Cerebellar nuclear complex (tissue), 1 donor: ENCODE measurements at places on chromosomes 1 and 21.

DNA sequence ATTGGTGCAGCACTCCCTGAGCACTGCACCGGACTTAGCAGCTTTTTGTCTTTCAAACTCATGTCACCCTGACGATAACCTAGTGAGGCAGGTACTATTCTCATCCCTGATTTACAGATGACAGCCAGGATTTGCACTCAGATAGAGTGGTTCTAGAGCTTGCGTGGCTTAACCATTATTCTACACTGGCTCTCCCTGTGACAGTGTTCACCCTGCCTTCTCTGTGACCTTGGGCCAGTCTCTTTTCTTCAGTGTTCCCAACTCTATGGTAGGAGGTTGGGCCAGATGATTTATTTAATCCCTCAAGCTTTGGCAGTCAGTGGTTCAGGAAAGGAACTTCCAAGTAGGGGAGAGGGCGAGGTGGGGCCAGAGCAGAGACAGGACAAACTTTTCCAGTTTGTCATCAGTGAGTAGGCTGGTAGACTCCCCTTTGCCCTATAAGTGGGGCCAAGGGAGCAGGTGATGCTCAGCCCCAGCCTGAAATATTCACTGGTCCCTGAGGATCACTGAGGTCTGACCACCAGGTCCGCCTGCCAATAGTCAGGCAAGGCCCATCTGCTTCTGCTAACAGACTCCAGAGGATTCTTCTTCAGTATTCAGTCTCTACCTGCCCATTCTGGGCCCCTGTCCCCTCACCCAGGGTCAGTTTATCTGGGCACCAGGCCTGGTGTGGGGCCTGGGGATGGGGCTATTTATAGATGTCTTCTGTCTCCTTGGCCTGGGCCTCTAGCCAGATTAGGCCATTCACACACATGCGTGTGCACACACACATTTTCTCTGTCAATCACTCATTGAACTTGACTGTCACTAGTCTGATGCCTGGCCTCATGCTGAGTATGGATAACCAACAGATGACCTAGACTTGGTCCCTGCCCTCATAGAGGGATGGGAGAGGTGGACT lies 8.8 kb upstream of the FABP3 start:
- DNase-seq = no peak

- DNase-seq = no peak
Measured at GRCh38 chr1:28682840-28683239, 14.3 kb downstream of the GMEB1 start.

GRCh38 chr1:206930210-206930798 lies 8.6 kb upstream of the FCMR start:
- no peak for DNase-seq

GRCh38 chr1:119768778-119769177 lies at the start of gene HMGCS2:
Gene HMGCS2, minus strand, starts transcription at chr1:119768905. Its CDS starts 61 bp downstream, at chr1:119768844.
- DNase-seq = no peak

- no peak for DNase-seq
Measured at GRCh38 chr1:64111787-64112186, 91.6 kb upstream of the UBE2U start.

DNA sequence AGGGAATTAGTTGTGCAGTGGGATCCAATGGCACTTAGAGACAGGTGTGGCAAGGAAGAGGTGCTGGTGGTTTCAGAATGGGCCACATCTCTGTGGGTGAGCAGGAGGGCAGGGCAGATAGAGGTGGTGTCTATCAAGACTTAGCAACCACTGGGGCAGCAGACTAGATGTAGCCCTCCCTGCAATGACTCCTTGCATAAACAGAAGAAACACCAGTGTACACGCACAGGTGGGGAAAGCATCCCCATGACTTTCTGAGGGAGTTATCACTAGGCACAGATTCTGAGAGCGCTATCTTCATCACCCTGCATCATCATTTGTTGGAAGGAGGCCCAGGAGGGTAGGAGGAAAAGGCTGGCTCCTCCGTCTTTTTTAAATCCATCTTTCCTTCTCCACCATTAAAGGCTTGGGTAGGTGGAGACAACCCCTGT lies 58.4 kb downstream of the PLXNA2 start:
- DNase-seq = no peak

DNA sequence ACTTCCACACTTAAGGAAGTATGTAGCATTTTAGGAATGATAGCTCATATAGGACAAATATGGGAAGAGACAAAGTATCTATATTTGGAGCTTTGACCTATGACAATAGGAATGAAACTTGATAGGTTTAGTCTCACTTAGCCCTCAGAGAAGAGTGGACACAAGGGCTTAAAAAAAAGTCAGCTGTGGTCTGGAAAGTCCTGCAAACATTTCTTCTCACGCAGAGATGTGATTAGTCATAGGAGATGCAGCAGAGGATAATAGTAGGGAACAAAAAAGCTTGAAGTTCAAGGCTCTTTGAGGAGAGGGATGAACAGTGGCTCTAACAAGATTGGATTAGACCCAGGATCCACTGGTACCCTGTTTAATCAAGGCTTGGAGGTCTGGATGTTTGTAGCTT lies 14.8 kb upstream of the RNF220 start:
- DNase-seq = no peak

DNA sequence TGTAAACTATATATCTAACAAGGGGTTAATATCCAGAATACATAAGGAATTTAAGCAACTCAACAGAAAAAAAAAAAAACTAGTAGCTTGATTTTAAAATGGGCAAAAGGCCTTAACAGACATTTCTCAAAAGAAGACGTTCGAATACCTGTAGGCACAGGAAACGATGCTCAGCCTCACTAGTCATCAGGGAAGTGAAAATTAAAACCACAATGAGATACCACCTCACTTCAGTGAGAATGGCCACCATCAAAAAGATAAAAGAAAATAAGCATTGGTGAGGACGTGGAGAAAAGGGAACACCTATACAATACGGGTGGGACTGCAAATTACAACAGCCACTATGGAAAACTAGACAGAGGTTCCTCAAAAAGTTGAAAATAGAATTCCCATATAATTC lies 37.3 kb downstream of the NPHP4 start:
- no peak for DNase-seq

GRCh38 chr1:203512848-203513584 lies 19.1 kb downstream of the OPTC start:
- no peak for DNase-seq

GRCh38 chr1:223811634-223812101 lies 34.1 kb downstream of the TP53BP2 start:
- no peak for DNase-seq

DNA sequence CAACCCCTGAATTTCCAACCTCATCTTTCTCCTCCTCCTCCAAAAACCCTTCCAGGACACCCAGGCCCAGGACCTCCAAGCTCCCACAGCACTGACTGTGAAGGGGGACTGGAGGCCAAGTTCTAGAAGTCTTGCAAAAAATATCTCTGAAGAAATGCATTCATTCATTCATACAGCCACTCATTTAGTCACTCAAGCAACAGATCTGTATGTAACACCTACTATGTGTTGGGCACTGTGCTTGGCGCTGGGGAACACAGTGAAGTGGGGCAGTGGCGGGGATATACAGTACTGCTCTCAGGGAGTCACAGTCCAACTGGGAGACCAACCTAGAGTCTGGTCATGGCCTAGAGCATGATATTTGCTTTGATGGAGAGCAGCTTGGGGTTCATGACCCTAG lies 15.3 kb upstream of the TNFRSF1B start:
- DNase-seq = no peak

DNA sequence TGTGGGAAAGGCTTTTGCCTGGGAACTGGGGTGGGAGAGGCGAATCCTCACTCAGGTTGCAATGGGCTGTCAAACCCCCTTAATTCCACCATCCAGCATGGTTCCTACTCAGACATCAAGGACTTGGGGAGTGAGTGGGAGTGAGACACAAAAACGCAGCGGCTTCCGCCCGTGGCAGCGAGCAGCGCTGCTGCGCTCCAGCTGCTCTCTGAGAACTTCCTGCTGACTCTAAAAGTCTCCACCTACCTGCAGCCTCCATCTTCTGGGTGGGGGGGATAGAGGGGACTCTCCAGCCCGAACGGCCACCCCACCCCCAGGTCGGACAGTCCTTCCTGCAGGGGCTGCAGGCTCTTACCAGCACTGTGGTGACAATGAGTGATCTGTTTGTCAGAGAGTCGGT lies 184.4 kb downstream of the GRIK3 start:
- no peak for DNase-seq

DNA sequence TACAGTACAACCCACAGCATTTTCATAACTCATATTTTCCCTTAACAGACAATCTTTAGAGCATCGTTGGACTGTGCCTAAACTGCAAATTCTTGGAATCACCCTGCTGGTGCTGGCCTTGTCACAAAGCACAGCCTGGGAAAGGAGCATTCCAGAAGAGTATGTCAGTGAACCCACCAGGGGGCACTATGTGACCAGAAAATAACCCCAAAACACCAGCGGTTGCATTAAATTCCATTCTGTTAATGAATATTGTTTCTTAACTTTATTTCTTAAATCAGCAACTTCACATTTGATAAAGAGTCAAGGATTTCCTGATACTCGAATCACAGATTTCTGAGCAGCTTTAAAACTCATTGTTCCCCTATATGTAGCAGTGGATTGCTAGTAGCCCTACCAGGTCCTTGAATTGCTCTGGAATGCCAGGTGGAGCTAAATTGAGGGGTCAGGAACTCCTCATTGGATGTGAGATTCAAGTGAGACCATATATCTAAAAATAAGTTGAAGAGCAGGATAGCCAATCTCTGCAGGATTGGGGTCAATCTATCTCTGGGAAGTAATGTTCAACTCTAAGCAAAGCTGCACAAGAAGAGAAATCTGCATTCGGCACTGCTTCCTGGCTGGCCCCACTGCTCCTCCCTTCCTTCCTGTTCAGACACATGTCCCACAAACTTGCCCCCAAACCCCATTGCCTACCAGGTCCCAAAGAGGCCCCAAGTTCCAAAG lies 12.7 kb upstream of the RAB4A start:
- DNase-seq = no peak

DNA sequence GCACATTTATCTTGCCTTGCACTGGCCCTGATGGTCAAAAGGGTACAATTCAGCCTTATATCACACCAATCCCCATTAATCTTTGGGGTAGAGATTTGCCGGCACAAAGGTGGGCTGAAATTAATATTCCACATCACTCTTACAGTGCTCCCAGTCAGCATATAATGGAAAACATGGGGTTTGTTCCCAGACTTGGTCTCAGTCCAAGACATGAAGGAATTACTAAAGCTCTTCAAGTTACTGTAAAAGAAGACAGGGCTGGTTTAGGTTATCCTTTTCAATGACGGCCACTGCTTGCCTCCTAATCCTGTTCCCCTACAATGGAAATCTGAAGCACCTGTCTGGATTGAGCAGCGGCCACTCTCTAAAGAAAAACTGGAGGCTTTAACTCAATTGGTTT lies 160.7 kb downstream of the IER5 start:
- DNase-seq = no peak

- DNase-seq = no peak
Measured at GRCh38 chr1:90959352-90960206, 62.3 kb downstream of the ZNF644 start.

- no peak for DNase-seq
Measured at GRCh38 chr1:165659581-165659895, 28.5 kb downstream of the MGST3 start.

- DNase-seq = no peak
Measured at GRCh38 chr1:39128959-39129358, 75.5 kb upstream of the MACF1 start.

- no peak for DNase-seq
Measured at GRCh38 chr1:84859866-84860265, 33.1 kb downstream of the LPAR3 start.

DNA sequence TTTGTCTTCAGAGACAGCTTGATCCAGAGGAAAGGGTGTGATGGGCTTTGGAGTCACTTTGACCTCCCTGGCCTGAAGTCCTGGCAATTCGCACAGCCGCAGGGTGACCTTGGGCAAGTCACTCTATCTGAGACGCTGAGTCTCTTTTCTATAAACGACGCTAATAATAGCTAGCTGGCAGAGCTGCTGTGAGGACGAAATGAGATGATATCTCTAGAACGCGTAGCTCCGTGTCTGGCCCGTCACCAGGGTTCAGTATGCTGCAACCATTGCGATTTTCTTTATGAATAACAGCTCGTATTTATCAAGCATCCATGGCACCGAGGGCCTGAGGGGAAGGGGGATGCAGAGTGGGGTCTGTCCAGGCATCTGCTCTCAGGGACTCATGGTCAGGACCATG lies 58.7 kb downstream of the IGSF21 start:
- DNase-seq = no peak

- DNase-seq = no peak
Measured at GRCh38 chr1:40625476-40626382, 39.8 kb downstream of the RIMS3 start.

DNA sequence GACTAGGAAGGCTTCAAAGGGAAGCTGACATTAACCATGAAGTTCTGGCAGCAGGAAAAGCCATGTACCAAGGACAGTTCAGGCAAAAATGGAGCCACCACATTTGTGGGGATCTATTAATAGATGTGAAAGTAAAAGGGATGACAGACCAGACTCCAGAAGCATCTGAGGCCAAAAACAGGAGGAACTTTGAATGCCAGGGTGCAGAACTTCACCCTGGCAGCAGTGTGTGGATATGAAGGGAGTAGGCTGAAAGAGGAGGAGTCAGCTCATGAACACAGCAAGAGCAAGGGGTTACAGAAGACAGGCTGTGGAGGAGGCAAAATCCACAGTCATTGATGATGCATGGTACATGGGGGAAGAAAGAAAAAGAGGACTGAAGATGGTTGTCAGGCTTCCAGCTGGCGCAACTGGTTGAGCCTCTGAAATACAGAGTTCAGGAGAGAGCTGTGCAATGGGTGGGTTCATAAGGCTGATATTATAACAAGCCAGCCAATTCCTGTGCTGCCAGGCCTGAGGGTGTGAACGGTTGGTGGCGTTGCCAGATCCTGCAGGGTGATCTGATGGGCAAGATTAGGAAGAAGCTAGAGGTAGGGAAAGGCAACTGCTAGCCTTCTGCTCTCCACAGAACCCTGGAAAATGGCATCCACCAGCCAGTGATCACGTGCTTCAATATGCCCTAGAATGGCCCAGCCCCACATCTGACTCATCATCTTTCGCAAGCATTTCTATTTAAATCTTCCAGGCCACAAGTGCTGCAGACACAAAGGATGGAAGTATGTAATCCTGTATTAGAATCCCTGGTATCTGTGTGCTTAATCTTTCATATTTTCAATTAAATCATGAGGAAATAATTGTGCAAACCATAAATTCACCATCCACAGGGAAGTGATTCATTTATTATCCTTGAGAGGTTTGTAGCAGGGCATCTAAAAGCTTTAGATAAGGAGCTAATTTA lies 81.9 kb downstream of the SLC25A24 start:
- DNase-seq = no peak

- no peak for DNase-seq
Measured at GRCh38 chr1:78831731-78832360, 174.7 kb downstream of the ADGRL4 start.

DNA sequence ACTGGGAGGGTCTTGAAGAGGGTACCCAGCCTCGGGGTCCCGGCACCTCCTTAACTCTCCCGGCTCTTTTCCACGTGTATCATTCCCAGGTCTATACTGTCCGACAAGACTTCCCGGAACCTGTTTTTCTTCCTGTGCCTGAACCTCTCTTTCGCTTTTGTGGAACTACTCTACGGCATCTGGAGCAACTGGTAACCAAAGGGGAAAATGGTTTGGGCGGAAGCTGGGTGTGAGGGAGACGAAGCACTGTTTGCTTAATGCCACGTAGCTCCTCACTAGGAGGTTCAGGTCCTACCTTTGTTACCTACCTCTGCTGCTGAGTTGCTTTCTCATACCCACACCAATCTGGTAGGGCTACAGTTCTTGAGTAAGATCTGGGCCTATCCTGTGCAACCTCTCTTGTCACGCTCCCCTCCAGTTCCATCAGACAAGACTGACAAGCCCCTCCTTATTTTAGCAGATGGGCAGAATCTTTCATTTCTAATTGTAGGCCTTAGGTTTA lies 642 bp downstream of the SLC30A7 start:
- DNase-seq = no peak

GRCh38 chr1:154446292-154446691 lies 41.1 kb downstream of the IL6R start:
- DNase-seq = no peak
